CD4-positive, CD25-positive, alpha-beta regulatory T cell (primary cell): ENCODE measurements at places on chromosomes 7 and 10. TPM values are rescaled to one million over a fixed set of nuclear protein-coding genes. Genes with fewer than 3 reads are reported as not detected.
A peak's percentile ranks its signal among the peaks of the same experiment; 100 is the strongest.

- DNase-seq = no peak
Measured at GRCh38 chr7:32158076-32158475, 87.9 kb upstream of the PDE1C start.

DNA sequence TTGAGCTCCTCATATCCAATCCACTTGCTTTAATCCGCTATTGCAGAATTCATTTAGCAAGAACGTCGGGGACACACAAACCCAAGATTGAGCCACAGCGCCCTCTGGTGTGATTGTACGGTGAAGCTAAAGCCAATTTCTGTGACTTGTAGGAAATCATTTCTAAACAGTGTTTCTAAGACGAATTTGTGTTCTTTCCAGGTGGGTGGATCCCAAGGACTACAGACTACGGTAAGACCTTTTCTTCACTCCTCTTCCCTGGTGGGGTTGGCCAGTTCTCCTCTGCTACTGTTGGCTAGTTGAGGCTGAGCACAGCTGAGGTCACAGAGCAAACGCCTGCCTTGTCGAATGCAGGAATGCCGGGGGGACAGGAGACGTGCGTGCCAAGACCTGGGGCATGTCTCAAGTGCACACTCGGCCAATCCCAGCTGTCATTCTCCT, 5.2 kb downstream of the DMBT1 start:
- peak; percentile 72 for DNase-seq

GRCh38 chr10:92291616-92291865, 574 bp downstream of the MARCHF5 start:
- no peak for DNase-seq

DNA sequence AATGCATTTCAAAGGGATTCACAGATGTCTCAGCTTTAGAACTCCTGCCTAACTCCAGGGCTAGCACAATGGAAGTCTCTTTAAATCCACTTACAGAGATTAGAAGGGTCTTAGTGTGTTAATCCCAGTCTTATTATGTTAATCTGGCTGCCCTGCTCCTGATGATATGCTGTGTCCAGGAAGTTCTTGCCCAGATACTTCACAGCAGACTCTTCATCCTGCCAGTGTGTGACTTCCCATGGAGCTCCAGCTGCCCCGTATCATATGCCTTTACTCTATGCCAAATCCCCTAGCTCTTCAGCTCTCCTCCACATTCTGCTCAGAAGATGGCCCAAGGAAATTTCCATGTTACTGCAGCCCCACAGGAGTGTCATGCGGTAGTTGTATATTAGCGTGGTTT, 533.8 kb downstream of the GALNT17 start:
- DNase-seq = no peak

CYP3A4 gene
- not detected for total RNA-seq

GRCh38 chr7:155247479-155248365, 50.0 kb upstream of the INSIG1 start:
- no peak for DNase-seq

GRCh38 chr7:29639886-29640595, 76.4 kb downstream of the PRR15 start:
- no peak for DNase-seq

VSTM2A gene
- total RNA-seq = not detected

CPED1 gene
- total RNA-seq = 0.17 TPM

DNA sequence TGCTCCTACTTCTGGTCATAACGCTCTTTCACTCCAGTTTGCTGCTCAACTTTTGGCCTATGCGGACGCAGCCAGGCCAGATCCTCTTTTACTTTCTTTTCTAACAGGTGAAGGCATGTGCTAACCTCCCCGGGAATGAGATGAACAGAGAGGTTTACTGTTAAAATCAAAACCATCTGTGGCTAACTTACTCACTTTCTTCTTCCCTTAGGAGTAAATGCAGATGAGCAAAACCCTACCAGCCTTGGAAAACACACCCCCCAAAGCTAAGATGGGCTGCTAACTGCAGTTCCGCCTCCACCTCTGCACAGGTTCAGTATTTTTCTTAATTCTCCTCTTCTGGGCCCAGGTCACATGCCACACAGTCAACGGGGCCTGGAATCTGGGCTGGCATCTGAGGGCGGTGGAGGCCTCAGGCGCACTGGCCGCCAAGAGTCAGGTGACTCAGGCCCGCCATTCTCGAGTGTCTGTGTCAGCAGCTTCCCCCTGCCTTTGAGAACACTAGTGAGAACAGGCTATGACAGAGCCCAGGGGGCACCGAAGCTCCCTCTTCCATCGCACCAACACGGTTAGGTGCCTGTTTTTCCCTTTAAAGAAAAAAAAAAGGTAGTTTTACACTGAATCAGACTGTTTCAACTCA, 11.1 kb downstream of the FAM53B start:
- peak; percentile 52 for DNase-seq

GRCh38 chr10:43126759-43127424, 11.4 kb upstream of the CSGALNACT2 start:
- DNase-seq = no peak

GRCh38 chr7:67724435-67724834, 727.8 kb downstream of the TYW1 start:
- DNase-seq = no peak

CHN2 gene
- 1.7 TPM for total RNA-seq

GRCh38 chr7:103499976-103500375, 54.0 kb upstream of the SLC26A5 start:
- DNase-seq = no peak

SAMD9 gene
- 42.4 TPM for total RNA-seq

SLC13A1 gene
- total RNA-seq = not detected

GRCh38 chr10:6912929-6913328, 332.9 kb upstream of the PRKCQ start:
- DNase-seq = no peak

ENTPD1 gene
- 49.4 TPM for total RNA-seq

NSUN6 gene
- total RNA-seq = 43.6 TPM

PDE6C gene
- not detected for total RNA-seq

DNA sequence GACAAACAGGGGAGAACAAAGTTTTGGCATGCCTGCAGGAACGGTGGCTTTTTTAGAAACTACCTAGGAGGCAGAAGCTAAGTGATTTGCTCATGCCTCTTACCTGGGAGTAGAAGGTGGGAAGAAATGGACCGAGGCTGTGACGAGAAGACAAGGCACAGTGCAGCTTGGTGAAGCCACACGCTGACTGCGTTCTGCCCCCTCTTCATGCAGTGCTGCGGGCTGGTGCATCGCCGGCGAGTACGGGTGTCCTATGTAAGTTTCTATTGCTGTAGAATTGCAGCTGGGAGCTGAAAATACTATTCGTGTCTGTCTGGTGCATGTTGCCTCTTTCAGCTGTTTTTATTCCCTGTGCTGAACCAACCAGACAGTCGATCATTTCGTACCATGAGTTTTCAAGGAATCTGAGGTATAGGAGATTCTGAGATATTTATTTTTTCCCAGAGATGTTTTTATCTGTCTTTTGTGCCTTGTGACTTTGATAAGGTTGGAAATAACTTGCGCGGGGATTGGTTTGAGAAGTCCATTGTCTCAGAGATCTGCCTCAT, 120.9 kb downstream of the CACNB2 start:
- no peak for DNase-seq

DNA sequence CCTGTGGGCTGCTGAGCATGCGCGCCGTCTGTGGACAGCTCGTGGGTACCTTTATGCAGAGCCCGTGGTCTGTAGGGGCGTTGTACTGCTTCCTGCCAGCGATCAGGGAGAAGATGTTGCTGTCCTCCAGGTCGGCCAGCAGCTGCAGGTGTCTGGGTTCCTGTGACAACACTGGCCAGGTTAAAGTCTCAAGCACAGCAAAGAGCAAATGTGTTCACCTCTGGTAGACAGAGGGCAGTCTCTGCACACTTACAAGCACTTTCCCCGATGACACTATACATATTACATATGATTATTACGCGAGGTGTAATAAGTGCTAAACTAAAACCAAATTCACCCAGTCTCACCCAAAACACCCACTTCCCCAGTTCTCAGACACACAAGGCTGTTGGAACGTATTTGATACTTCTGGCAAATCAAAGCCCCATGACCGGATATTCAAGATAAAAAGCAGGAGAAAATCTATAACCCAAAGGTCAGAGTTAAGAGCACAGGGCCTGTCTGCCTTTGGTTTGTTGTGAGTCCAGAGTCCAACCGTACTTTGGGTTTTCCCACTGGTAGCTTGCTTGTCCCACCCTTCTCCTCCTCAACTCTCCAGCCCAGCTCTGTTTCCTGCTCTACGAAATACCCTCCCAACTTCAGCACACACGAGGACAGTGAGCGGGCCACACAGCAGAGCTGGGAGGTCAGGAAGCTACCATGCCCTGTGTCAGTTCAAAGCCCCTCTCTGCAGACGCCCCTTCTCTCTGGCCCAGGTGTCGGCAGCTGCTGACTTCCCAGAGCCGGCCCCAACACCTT, 49.7 kb upstream of the DDC start:
- DNase-seq = no peak

- DNase-seq = no peak
Measured at GRCh38 chr7:88203401-88203800, 16.4 kb downstream of the SRI start.

TDRD1 gene
- not detected for total RNA-seq
